CD4-positive, alpha-beta T cell treated with Interleukin-6 at 100 ng/mL for 8 hours (primary cell): ENCODE measurements at places on chromosomes 11 and 22.
A peak's percentile ranks its signal among the peaks of the same experiment; 100 is the strongest.

- no peak for DNase-seq
These were observed 324.3 kb downstream of the DYNC2H1 start for GRCh38 chr11:103433386-103434072.

DNA sequence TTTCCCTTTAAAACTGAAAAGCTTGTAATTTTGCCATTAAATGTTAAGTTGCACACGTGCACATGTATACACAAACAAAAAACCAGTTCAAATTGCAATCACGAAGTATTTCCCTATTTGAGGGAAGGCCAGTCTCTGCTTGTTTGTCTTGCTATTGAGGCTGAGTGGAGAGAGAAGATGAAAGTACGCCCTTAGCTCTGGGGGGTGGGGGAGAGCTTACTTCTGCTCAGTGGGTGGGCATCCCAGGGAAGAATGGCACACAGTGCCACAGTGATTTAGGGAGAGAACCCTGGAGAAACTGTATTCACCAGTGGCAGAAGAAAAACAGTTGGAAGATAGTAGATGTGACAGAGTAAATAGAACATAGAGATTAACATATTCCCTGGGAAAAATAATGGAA lies 8.7 kb downstream of the YAP1 start:
- no peak for DNase-seq

DNA sequence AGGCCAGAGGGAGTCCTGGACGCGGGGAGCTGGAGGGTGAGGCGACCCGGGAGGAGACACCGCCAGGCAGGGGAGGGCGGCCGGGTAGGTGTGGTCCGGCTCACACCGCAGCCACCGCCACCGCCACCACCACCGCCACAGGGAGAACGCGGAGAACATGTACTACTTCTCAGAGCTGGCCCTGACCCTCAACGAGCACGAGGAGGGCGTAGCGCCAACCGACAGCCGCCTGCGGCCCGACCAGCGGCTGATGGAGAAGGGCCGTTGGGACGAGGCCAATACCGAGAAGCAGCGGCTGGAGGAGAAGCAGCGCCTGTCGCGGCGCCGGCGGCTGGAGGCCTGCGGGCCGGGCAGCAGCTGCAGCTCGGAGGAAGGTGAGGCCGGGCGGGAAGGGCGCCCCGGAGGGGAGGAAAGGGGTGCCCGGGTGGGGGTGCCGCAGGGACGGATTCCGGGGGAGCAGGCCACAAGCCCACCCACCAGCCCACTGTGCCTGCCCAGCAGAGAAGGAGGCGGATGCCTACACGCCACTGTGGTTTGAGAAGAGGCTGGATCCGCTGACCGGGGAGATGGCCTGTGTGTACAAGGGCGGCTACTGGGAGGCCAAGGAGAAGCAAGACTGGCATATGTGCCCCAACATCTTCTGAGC lies 62.8 kb downstream of the MORC2 start:
- no peak for DNase-seq

DNA sequence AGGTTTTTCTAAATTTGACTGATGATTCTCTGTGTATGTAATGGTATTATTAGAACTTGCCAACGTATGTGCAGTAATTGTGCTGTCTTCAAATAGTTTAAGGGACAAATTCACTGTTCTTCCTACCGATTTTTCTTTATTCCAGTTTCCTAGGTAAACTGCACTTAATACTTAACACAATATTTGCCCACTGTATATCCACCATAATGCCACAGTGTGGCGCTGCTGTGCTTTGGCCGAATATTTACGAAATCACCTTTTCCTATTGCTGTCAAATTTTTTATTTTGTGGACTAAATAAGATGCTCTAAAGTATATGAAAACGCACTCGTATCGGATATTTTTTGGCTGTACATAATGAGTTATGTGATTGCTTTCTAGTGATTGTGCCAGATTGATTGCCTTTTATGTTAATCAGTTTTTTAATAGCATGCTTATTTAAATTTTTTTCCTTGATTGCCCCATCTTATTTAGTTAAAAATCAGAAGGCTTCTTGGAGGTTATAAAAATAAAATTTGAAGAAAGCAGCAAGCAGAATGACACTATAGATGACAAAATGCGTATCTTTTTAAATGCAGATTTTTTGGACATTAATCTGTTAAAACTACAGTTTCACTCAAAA lies 10.5 kb downstream of the AASDHPPT start:
- DNase-seq, result peak; percentile 25

DNA sequence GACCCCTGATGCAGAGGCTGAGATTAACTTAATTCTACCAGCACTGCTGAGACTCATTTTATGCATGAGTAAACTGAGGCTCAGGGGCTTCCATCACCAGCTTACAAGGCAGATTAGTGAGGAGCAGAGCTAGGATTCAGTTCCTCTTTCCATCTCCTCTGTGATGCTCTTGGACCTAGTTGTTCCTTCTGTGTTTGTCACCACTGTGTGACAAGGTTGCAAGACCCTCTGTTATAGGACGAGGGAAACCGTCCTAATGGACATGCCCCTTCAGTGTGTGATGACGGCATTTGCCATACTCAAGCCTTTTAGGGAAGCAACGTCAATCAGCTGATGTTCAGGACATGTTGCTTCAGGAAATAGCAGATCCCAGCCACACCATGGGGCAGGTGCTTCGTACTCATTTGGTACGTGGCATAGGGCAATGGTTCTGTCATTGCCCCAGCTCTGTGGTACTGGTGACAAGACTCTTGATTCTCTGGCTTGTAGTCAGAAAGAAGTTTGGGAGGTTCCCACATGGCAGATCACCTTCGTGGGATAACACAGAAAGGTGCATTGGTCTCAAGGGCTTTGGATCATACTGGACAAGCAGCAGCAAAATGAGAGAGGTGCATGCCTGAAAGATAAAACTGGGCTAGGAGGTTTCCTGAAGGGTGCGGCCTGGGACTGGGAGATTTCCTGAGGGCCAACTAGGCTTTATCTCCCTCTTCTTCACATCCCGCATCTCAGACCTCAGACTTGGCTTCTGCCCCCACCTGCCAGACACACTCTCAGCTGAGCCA lies 23.9 kb upstream of the CD44 start:
- no peak for DNase-seq

GRCh38 chr22:49100773-49101172 lies 726.9 kb downstream of the BRD1 start:
- DNase-seq, result no peak

DNA sequence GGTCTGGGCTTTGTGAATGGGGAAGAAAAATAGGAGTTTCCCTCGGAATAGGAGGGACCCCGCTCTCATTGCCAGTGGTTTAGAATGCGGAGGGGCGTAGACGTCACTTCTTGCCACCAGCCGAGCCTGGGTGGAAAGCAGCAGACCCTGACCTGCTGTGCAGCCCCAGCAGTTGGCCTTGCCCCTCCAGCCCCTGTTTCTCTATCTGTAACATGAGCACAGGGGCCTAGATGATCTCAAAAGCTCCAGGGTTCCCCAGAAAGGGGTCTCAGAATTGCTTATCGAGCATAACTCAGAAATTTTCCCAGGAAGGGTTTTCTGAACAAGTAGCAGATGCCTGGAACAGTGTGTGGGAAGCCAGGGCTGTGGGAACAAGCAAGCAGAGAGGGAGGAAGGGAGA lies 43.9 kb downstream of the C11orf91 start:
- DNase-seq, result no peak

- DNase-seq, result no peak
These were observed 689.8 kb upstream of the CHORDC1 start for GRCh38 chr11:90912631-90913030.

DNA sequence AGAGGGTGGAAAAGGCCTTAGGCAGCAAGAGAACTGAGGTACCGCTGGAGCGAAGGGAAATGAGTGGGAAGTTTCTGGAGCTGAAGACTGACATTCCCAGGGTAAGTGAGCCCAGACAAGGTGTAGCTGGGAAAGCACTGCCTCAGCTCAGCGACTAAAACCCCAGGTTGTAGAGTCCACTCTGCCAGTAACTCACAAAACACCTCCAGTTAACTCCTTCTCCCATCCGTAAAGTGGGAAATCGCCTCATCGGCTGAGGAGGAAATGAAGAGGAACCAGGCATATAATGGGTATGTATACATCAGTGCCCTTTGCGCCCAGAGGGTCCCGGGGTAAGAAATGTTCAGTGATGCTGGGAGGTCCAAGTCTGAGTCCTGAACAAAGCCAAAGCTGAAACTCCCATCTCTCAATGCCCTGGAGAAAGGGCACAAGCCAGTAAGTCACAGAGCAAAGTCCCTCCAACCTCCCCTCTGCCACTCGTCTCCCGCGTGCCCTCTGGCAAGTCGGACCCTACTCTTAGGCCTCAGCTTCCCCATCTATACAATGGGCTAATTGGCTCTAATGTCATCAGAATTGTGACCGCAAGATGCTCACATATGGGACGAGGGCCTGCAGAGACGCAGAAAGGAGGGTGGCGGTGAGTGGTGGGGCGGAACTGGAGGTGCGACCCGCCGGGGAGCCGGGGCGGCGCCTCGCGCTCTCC lies 588 bp downstream of the VPS37C start:
- no peak for DNase-seq

GRCh38 chr11:130890039-130890745 lies 26.1 kb downstream of the SNX19 start:
- DNase-seq, result no peak

DNA sequence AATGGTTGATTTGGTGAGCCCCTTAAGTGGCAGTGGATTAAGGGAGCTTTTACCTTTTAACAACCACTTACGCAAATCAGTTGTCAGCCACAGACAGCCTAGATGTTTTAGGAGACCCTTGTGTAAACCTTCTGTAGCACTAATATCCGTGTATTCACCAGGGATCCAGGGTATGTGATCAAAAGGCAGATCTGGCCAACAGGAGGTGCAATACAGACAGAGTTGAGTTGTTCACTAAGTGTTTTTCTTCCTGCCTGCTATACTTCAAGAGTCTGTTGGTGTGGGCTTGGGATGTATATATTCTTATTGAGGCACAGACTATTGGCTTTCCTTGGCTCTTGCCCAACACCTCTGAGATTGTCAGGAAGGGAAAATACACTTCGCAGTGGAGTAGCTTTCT lies 175.1 kb downstream of the FAT3 start:
- no peak for DNase-seq

- DNase-seq, result no peak
These were observed 10.3 kb upstream of the CDON start for GRCh38 chr11:126072801-126073594.

DNA sequence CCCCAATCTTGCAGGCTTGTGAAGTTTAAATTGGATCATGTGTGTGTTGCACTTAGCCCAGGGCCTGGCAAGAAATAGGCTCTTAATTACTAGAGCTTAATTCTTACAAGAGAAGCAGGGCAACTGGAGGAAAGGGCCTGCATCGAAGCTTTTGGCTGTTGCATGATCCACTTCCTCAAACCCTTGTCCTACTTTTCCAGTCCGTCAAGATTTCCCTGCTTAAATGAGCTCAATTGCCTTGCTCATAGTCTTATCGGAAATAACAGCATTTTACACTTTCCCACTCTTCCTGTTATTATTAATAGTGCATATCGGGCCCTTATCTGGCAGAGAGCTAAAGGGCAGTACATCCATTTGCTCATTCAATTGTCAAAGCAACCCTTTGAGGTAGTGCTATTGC lies 18.1 kb downstream of the DTX4 start:
- DNase-seq, result no peak
